ENCODE measurements at places on chromosomes 5 and 9.

- no peak for DNase-seq
These were observed 217.5 kb upstream of the SGCD start for GRCh38 chr5:156109317-156110023.

GRCh38 chr5:171826132-171826531, 40.5 kb downstream of the SMIM23 start:
- no peak for DNase-seq

- DNase-seq: no peak
These were observed 43.3 kb downstream of the SLC28A3 start for GRCh38 chr9:84297162-84297821.

- DNase-seq: no peak
These were observed 271.6 kb downstream of the RAB3C start for GRCh38 chr5:58854441-58854840.

DNA sequence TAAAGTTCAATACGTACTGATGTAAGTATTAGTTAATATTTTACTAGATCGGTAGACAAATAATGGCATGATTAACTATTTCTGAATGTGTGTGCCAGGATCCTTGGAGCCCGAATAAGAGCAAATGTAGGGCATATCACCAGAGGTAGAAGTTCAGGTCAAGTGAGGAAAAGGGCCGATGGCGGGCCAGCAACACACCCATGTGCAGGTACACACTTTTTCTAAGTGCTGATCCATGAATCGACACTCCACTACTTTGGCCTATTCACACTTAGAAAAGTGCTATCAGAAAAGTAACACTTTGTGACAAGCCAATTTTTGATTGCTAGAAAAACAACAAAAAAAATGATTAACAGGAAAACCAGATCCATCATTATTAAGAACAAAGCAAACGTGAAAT, 150.3 kb downstream of the AUH start:
- no peak for DNase-seq

- DNase-seq: no peak
These were observed 67.7 kb downstream of the PRDM6 start for GRCh38 chr5:123156577-123157296.

DNA sequence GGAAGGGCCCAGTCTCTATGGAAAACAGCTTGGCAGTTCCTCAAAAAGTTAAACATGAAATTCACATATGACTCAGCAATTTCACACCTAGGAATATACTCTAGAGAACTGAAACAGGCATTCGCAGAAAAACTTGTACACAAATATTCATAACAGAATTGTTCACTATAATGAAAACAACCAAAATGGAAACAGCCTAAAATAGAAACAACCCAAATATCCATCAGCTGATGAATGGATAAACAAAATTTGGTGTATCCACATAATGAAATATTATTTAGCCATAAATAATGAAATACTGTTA, 4.8 kb upstream of the GPR150 start:
- DNase-seq: peak; percentile 21

- no peak for DNase-seq
These were observed 77.1 kb upstream of the NAA35 start for GRCh38 chr9:85863875-85864274.

DNA sequence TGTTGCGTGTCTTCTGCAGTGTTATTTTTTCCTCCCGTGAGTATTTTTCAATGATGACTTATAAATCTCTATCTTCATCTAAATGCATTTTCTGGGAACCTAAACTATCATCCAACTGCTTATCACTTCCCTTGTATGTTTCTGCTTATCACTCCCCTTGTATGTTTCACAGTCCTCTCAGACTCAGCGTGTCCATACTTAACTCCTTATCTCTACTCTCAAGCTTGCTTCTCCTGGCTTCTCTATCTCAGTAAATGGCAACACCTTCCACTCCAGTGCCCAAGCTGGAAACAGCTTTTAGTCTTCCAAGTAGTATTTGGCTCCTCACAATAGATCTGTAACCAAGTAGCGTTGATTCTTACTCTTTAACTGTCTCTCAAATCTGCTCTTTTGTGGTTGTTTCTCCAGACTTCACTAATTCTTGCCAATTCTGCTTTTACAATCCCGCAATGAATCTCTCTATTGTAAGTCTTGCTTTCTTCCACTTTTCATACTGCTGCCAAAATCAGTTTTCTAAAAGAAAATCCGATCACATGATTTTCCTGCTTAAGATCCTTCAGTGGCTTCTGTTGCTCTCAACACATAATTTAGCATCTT, 33.8 kb upstream of the TXNDC8 start:
- DNase-seq: no peak

GRCh38 chr9:97840521-97840920, 12.5 kb upstream of the FOXE1 start:
- DNase-seq: no peak

All from GM06990 (cell line).